ENCODE measurements at places on chromosomes 6 and 20.

DNA sequence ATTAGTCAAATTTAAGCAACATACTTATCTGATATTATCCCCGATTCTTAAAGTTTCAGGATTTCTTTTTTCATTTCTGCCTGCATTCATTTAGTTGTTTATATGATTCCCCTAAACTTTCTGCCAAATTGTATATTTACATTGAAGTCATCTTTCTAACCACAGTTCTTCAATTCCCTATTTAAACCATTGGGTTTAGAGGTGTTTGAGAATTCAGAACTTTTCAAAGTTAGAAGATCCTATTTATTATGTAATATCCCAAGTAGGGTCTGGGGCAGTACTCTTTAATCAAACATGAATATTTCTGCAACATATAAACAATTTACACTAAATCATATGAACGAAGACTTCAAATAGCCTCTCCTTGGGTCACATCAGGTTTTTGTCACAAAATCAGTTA, 52.9 kb downstream of the KLHL31 start:
- DNase-seq: no peak

GRCh38 chr6:78157606-78158005, 504.8 kb downstream of the MEI4 start:
- no peak for DNase-seq

DNA sequence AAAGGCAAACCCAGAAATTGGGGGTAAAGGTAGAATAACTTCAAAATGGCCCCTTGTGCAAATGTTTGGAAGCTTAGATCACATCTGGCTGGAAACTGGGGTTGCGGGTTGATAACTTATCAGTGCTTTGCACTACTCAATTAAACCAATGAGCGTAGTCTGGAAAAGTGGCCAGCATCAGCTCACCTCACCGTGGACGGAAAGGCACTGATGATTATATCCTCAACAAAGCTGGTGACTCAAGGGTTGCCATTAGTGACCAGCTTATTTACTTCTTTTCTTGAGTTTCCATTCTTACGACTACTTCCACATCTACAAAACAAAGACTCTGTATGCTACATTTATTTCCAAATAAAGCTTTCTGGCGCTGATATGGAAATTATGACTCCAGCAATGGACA, 198.5 kb upstream of the HEY2 start:
- no peak for DNase-seq

DNA sequence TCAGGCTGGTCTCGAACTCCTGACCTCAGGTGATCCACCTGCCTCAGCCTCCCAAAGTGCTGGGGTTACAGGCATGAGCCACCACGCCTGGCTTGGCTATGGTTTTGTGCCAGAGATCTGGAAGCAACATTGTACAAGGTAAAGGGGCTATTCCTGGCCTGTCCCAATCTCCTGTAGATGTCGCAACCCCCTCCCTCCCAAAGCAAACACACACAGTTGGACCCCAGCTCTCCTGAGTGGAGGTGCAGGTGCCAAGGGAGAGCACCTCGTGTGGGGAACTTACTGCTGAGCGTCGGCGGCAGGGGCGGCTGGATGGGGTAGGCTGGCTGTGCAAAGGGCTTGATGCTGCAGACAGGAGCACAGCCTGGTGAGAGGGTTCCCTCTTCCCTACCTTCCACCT, 8.8 kb downstream of the RPL10A start:
- DNase-seq: no peak

DNA sequence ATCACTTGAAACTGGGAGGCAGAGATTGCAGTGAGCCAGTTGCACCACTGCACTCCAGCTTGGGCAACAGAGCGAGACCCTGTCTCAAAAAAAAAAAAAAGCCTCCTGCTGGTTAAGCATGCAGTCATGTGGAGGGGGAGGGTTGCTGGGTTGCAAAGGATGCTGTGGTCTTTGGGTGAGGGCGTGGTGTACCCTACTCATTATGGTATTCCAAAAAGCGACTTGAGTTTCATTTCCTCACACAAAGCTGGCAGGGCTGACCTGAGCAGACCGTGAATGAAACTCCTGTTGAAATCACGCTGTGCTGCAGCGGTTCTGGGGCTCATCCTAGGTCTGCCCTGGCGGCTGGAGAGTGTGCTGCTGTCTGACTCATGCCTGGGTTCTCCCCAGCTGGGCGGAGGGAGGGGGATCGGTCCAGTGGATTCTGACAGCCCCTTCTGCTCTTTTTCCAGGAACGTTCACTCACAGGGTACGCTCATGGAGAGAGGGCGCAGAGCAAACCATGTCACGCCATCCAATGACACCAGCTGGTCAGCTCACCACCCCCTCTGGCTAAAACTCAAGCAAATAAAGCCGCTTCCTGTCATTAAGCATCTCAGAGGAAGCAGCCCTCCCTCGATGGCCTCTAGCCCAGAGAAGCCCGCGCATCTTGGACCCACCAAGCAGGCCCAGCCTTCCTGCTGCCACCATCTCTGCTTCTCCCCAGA, 166.2 kb downstream of the SCML4 start:
- peak; percentile 97 for DNase-seq

- DNase-seq: no peak
These were observed 35.0 kb upstream of the ID1 start for GRCh38 chr20:31570021-31570463.

DNA sequence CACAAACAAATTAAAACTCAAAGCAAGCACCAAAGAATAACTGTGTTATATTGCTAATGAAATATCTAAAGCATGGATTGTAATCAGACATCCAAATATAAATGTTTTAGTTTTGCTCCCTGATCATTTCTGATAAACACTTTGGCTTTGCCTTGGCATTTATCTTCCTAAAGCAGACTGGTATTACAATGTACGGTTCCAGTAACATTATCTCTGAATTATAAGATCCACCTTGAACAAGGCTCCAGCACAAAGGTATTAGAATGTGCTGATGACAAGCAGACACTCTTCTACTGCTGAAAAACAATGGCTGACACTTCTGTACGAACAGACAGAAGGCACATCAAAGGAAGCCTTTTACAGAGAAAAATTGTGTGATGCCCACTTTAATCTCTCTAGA, 74.6 kb downstream of the INSM1 start:
- DNase-seq: no peak

DNA sequence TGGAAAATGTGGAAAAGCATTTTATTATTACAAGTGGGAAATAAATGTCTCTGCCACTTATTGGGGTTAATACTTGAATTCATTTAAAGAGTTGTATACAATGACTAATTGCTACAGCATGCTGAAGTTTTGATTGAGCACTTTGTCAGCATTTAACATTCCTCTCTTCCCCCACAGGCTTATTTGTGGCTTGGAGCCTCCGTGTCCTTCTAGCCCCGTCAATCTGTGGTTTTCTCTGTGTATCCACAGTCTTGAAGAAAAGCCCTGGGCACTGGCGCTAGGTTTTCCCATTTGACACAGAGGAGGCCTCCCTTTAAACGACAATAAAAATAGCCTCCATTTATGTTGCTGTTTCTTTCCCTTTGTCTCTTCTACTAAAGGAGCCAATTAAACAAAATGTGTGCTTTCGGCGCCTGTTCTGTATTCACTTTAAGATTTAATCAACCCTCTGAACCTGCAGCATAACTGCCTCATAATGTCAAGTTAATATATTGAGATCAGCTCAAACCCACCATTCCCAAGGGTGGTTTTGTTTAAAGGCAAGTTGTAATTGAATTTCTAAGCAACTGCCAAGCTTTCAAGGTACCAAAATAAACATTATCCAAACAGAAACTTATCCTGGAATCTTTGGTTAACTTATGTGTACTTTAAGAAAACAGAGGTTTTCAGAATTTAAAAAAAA, 326.6 kb upstream of the RNF24 start:
- DNase-seq: no peak

GRCh38 chr6:28897369-28897745, 26.4 kb downstream of the TRIM27 start:
- no peak for DNase-seq

GRCh38 chr6:37047689-37048402, 42.4 kb downstream of the FGD2 start:
- peak; percentile 63 for DNase-seq

DNA sequence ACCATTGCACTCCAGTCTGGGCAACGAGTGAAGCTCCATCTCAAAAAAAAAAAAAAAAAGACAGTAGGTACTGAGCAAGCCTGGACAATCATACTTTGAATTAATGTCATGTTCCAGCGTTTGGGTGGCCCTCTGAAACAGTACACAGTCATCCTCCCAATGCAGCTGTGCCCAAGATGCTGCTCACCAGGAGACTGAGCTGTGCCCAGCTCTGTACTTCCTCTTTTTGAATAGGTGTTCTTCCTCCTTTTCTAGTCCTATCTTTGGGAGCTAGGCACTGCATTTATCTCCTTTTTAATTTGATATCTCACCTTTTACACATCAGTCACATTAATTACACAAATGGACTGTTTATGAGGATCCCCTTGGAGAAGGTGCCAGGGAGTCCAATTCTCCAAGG, 101.5 kb downstream of the RPP40 start:
- DNase-seq: peak; percentile 30

DNA sequence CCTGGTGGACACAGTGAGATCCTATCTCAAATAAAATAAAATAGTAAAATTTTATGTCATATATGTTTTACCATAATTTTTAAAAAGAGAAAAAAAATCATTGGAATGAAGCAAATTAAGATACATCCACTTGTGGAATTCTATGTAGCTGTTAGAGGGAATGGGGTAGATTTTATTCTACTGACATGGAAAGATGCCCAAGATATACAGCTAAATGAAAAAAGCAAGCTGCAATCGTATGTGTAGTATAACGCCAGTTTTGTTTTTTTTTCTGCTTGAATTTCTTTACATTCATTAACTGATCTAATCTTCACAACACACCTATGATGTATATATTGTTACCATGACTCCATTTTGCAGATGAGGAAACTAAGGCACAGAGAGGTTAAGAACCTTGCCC, 23.4 kb upstream of the RANBP9 start:
- no peak for DNase-seq

- no peak for DNase-seq
These were observed 294.0 kb downstream of the SOX4 start for GRCh38 chr6:21887231-21888185.

DNA sequence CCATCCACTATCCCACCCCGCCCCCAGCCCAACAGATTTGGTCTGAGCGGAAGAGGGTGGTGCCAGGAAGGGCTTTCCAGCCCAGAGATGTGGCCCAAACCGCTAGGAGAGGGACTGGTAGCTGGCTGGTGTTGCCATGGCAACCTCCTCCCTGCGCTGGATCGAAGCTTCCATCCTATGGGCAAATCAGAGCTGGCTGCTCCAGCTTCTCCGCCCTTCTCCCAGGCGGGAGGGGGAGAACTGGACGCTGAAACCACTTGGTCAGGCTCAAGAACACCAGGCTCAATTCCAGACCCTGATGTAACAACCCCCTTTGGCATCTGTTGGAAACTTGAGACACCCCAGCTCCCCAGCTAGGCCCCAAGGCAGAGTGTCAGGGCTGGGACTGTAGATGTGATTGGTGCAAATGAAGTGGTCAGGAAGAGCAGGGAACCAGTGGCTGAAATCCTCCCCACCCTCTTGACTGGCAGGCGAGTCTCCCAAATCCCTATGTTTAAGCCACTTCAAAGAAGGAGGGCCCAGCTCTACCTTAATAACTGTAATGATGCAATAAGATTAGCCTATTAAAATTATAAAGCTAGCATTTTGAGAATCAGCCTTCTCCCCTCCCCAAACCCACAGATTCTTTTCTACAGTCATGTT, 4.2 kb downstream of the RIMS4 start:
- no peak for DNase-seq

GRCh38 chr6:136860043-136860442, 37.7 kb downstream of the PEX7 start:
- no peak for DNase-seq

DNA sequence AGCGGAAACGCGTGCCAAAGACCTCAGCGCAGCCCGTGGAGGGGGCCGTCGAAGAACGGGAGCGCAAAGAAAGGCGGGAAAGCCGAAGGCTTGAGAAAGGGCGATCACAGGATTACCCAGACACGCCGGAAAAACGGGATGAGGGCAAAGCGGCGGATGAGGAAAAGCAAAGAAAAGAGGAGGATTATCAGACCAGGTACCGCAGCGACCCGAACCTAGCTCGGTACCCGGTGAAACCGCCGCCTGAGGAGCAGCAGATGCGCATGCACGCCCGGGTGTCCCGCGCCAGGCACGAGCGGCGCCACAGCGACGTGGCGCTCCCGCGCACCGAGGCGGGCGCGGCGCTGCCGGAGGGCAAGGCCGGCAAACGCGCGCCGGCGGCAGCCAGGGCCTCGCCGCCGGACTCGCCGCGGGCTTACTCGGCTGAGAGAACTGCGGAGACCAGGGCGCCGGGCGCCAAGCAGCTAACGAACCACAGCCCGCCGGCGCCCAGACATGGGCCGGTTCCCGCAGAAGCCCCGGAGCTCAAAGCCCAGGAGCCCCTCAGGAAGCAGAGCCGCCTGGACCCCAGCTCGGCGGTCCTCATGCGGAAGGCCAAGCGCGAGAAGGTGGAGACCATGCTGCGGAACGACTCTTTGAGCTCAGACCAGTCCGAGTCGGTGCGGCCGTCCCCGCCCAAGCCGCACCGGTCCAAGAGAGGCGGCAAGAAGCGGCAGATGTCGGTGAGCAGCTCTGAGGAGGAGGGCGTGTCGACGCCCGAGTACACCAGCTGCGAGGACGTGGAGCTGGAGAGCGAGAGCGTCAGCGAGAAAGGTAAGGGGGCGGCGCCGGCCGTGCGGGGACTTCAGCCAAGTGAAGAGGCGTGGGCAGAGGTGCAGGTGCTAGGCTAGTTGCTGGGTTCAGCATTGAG, 296.2 kb downstream of the RIMS1 start:
- no peak for DNase-seq

DNA sequence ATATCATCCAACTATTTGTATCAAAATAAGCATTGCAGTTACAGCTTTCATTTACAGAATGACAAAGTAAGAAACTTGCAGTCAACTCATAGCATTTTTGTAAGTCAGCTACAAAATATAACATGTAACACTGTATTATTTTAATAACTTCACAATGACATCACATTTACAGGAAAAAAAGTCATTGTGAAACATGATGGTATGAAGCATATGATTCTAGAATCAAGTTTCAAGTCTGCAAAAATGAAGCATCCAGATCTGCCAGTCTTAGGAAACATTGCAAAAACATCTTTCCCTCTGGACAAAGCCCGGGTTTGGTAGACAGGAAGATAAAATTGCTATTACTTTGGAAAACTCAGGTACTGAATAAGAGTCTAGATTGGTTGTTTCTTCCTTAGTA, 263.9 kb upstream of the NT5E start:
- DNase-seq: no peak

GRCh38 chr6:39189915-39190544, 39.2 kb downstream of the KCNK5 start:
- peak; percentile 56 for DNase-seq

DNA sequence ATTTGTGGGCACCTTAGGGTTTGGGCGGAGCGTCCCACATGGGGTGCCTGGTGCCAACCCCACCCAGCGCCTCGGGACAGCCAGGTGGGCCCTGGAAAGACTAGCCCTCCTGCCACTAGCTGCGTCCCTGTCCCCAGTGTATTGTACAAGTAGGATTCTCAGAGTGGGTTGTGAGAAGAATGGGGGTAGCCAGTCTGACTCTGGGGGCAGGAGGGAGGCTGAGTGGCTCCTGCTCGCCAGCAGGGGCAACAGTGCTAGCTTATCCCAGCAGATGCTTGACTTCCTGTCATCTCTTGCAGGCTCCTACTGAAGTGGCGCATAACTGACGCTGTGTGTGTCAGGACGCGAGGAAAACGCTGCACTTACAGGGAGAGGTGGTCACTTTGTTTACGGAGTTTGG, 9.3 kb downstream of the PSMA7 start:
- DNase-seq: peak; percentile 36

GRCh38 chr6:119533603-119534279, 184.2 kb upstream of the MAN1A1 start:
- DNase-seq: peak; percentile 51

Measured in NAMALWA (cell line).